Stimulated activated CD4-positive, alpha-beta T cell treated with anti-CD3 and anti-CD28 coated beads, Interleukin-2, amount 100 ng/mL, for 24 hours (primary cell): ENCODE measurements at places on chromosomes 12 and 14.

- no peak for DNase-seq
Measured at GRCh38 chr12:60684988-60685655, 1089.3 kb downstream of the SLC16A7 start.

GRCh38 chr14:76152333-76152681, 585 bp downstream of the GPATCH2L start:
- DNase-seq: peak; percentile 70

DNA sequence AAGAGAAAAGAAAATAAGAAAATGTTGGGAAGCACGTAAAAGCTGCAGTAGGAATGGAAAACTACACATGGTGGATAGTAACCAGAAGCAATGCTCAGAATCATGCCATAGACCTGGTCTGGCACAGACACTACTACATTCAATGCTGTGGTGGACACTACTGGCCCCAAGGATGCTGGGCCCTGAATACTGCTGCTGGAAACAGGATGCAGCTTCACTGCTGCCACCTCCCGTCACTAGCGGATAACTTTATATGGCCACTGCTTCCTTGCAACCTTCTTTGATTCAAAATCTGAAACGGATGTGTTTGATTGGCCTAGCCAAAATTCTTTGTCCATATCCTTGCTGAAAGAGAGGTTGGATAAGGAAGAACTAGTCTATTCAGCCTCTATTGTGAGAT, 30.7 kb downstream of the ADCY6 start:
- DNase-seq: no peak

- no peak for DNase-seq
Measured at GRCh38 chr14:68888025-68888850, 90.9 kb downstream of the ACTN1 start.

DNA sequence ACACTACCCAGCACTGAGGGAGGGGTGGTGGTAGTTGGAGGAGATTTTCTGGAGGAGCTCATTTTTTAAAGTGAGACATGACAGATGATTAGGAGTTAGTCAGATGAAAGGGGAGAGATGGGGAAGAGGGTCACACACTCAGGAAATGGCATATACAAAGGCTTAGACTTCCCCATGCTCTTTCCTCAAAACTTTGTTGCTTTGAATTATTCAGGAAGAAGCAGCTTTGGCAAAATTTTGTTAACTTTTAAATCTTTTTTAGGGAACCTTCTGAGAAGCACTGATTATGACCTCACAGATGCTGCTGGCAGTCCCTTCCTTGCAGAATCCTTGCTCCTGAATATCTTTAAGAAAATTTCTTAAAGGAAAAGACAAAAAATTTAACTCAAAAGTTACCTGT, 19.8 kb downstream of the ALDH6A1 start:
- no peak for DNase-seq

GRCh38 chr12:131038961-131039950, 85.5 kb downstream of the ADGRD1 start:
- no peak for DNase-seq

DNA sequence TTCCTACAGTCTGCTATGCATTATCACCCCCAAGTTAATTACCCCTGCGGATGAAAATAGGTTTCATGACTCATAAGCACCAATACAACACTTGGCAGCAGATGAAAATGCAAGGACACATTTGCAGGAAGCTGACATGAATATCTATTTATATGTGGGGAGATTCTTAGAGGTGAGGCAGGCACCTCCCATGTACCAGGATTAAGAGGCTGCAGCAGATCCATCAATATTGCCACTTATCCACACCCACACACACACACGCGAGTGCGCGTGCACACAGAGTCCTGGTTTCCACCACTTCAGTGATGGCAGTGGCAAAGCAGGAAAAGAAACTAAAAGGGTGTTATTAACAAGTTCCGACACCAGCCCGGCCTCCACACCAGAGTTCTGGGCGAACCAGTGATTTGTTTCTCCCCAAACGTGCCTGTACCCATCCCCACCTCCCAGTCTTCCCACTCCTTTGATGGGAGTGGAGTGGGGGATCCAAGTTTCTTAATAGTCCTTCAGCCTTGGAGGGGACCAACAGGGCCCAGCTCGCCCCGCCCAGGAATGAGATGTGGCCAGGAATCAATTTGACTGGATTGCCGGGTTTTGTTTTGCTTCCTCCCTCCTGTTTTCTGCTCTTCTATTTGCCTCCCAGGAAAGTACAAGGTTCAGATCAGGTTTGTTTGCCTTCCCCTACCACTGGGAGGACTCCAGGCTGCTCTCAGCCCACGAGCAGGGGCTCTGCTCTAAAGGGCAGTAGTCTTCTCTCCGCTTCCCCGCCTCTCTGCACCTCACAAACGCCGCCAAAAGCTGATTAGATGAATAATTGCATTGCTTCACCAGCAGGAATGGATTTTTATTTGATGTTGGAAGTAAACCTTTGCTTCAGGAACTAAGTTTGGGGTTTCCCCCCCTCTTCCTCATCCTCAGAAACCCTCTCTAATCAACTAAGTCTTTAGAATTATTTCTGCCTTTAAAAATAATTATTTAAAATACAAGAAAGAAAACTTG, 5.2 kb downstream of the IRF2BPL start:
- peak; percentile 66 for DNase-seq

GRCh38 chr12:54016478-54016964, 7.7 kb downstream of the HOXC8 start:
- no peak for DNase-seq

DNA sequence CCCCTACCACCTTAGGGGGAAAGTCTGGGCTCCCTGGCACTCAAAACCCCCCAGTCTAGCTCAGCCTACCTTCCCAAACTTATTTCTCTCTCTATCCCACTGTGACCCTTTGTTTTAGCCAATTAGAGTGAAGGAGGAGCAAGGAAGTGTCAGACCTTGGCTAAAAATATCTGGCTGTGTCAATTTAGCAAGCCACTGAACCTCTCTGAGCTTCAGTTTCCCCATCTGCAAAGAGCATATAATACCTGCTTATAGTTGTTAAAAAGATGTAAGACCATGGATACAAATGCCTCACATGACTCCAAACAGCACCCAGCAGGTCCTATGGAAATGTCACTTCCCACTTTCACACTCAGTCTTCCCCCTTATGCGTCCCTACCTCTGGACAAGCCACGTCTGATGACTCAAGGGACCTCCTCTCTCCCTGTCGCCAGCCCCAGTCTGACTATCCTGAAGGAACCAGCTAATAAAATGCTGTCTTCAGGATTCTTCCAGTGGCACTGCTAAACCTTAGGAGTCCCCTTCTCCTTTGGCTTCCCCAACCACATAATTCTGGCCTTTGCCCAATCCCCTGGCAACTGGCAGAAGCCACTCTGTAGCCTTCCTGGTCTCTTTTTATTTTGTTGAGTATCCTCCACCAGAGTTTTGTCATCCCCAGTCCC, 19.3 kb downstream of the FOXN3 start:
- no peak for DNase-seq

- peak; percentile 53 for DNase-seq
Measured at GRCh38 chr14:70641548-70642302, at the start of gene TTC9. TTC9 (plus strand) TSS chr14:70641916; CDS start chr14:70642130, 214 bp downstream.

- DNase-seq: no peak
Measured at GRCh38 chr12:5451251-5451650, 19.3 kb downstream of the NTF3 start.

- DNase-seq: no peak
Measured at GRCh38 chr14:32559048-32559447, 229.9 kb downstream of the AKAP6 start.

- peak; percentile 54 for DNase-seq
Measured at GRCh38 chr12:13362260-13362841, 165.8 kb downstream of the EMP1 start.

- DNase-seq: no peak
Measured at GRCh38 chr14:102496331-102496691, 13.3 kb downstream of the ANKRD9 start.

DNA sequence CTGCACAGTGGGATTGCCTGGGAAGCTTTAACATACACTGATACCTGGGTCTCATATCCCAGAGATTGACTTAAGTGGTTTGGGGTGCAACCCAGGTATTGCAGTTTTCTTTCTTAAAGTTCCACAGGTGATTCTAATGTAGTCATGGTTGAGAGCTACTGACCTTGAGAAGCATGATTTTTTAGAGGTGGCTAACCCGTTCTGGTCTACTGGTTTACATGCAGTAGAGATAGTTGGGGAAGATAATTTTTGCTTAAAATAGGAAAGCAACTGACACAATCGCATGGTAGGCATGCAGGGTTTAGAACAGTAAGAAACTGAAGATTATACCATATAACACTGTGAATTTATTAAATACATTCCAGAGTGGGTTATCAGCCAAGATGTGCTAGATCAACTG, 134.2 kb upstream of the DNM1L start:
- no peak for DNase-seq

DNA sequence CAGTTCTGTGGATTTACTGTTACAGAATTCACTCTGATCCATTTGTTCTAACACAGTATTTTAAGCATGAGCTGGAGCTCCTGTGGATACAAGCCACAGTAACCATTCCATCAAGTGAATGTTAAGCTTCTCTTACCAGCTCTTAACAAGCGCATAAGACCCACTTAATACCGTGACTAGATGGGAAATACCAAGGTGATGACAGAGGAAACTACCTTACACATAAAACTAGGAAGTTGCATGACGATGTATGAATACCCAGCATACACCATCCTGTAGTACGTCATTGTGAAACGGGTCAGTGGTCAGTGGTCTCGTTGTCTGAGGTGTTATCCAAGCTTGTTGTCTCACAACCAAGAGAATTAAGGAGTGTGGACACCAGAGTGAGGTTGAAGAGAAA, 2.0 kb upstream of the GALC start:
- no peak for DNase-seq

- no peak for DNase-seq
Measured at GRCh38 chr12:27555361-27555760, 31.4 kb downstream of the PPFIBP1 start.

- no peak for DNase-seq
Measured at GRCh38 chr12:4034921-4035320, 161.7 kb upstream of the PARP11 start.

DNA sequence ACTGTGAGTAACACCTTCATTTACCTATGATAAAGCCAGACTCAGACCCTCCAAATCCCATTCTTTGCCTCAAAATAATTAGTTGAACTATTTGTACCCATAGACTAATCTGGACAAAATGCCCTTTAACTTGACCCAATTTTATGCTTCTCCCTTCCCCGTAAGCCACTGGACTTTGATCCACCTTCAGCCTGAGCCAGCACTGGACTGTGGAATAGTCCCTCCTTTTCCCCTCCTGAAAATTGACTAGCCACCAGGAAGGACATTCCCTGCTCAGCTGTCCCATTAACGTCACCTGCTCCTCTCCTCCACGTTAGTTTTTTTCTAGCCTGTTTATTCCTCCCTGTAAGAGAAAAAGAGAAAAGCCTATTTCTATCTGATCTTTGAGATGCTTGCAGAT, 10.3 kb downstream of the MED21 start:
- DNase-seq: no peak

- no peak for DNase-seq
Measured at GRCh38 chr12:83622205-83622604, 935.5 kb downstream of the TMTC2 start.

DNA sequence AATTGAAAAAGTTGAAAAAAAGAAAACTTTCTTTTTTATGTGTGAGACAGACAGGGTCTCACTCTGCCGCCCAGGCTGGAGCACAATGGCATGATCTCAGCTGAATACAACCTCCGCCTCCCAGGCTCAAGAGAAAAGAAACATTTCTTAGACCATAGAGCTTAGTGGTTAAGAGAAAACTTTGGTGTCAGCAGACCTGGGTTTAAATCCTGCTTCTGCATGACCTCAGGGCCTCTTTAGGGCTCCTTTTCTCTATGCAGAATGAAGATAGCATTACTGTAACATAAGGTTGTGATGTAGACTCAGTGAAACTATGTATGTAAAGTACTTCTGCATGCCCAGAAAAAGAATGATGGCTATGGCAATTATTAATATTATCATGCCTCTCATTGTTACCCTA, 104.7 kb upstream of the NUDT4 start:
- DNase-seq: no peak

DNA sequence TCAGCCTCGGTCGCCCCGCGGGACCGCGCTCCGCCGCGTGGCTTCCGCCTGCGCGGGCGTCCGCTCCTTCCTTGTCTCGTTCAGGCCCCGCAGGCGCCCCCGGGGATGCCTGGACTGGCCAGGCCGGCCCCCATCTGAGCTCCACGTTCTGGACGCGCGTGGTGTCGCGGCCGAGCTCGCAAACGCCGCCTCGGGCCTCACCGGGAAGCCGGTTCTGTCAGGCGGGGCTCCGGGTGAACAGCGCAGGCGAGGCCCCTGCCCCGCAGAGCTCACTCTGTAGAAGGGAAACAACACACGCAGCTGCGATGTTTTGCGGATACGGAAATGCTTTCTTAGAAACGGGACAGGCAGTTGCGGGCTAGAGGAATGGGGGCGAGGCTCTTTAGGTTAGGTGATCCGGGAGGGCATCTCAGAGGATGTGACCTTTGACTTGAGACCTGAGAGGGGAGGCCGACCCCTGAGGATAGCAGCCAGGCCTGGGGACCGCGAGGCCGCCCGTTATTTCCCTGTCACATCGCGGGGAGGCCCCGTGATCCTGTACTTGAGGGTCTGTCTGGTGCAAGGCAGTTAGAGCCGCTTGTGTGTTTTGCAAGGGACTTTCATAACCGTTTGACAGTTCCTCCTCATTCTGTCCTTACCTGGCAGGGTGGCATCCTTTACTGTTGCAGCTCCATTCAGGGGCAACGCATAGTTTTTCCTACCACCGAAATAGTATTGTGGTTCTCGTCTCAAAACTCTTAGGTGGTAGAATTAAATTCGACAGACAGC, 584 bp downstream of the VRK1 start:
- DNase-seq: peak; percentile 40

DNA sequence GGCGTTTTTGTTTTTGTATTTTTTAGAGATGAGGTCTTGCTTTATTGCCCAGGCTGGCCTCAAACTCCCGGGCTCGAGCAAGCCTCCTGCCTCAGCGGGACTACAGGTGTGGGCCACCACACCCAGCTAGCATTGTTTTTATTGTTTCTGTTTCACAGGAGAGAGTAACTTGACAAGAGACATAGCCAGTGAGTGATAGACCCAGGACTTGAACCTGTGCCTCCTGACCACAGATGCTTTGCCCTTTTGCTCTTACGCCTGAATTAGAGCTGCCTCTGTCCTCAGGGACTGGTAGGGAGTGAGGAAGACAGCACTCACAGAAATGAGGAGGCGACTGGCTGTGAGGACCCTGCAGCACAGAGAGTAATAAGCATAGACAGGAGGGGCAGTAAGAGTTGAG, 2.3 kb downstream of the EVL start:
- DNase-seq: no peak
